ENCODE measurements at places on chromosomes 6 and 20.

- H3K36me3 ChIP-seq = peaks cover 71% of the 10 kb centered on the region
- DNase-seq = no peak
- no peak overlapping the region for H3K4me3 ChIP-seq
- no peak overlapping the region for H3K27ac ChIP-seq
Measured at GRCh38 chr20:35049776-35050352, 42.7 kb downstream of the TRPC4AP start.

DNA sequence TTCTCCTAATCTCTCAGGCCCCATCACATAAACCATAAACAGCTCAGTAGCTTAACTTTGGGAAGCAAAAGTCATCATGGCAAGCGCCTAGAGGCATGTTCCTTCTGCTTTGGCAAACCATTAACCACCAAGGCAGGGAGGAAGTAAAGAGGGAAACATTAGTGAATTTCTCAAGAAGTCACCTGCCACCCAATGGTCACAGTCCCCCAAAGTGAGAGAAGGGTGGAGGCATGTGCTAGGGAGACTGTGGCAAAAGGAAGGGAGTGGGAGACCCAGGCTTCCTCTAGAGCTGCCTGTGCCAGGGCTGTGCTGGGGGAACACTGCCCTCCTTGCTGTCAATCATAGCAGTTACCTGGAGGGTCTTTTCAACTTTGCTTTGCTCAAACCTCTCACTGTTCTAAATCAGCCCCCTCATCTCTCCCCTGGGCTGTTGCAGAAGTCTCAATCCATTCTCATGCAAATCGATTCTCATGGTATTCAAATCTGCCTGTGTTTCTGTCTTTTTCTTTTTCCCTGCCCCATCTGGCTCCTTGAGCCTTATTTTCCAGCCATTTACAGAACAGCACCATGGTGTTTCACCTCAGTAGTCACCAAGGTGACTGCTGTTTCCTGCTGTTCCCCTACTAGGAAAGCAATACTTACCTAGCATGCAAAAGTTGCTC lies 1.8 kb upstream of the RNF24 start:
- peaks cover 18% of the 10 kb centered on the region for H3K27me3 ChIP-seq
- peak overlapping the region; percentile 51 for H3K27ac ChIP-seq
- peaks cover 33% of the 10 kb centered on the region for H3K4me1 ChIP-seq
- H3K4me3 ChIP-seq = no peak overlapping the region
- no peaks in the 10 kb centered on the region for H3K36me3 ChIP-seq

GRCh38 chr6:111662072-111662793 lies 56.6 kb upstream of the TRAF3IP2 start:
- H3K27me3 ChIP-seq = no peaks in the 10 kb centered on the region
- H3K4me1 ChIP-seq = no peaks in the 10 kb centered on the region
- no peak for DNase-seq
- peaks cover 32% of the 10 kb centered on the region for H3K36me3 ChIP-seq
- H3K27ac ChIP-seq = no peak overlapping the region

GRCh38 chr6:13267142-13267651 lies 61.1 kb downstream of the TBC1D7 start:
- H3K27ac ChIP-seq = no peak overlapping the region
- no peaks in the 10 kb centered on the region for H3K27me3 ChIP-seq
- H3K4me1 ChIP-seq = peaks cover 86% of the 10 kb centered on the region
- no peak for DNase-seq
- H3K4me3 ChIP-seq = no peak overlapping the region
- peaks cover 1% of the 10 kb centered on the region for H3K36me3 ChIP-seq

DNA sequence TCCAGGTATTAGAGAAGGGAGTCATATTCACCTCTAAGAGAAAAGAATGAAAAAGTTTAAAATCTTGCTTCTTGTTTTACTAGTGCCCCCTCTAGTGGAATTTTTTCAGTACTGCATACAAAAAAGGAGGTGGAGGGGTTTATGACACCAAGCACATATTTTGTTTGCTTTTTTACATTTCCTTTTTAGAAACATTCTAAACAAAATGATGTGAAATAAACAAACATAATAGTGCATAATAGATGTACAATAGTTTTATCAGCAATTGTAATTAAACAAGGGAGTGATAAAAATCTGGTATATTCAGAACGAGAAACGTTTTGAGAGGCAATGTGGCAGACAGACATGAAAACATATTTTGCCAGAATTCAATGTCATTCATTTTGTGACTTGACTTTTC lies 111.0 kb upstream of the TFAP2D start:
- H3K27me3 ChIP-seq = no peaks in the 10 kb centered on the region
- no peak overlapping the region for H3K27ac ChIP-seq
- H3K4me1 ChIP-seq = no peaks in the 10 kb centered on the region
- DNase-seq = no peak

GRCh38 chr6:116452531-116452930 lies 8.6 kb upstream of the CALHM6 start:
- no peaks in the 10 kb centered on the region for H3K36me3 ChIP-seq
- H3K4me3 ChIP-seq = no peak overlapping the region
- H3K4me1 ChIP-seq = peaks cover 28% of the 10 kb centered on the region
- no peak overlapping the region for H3K27ac ChIP-seq
- no peaks in the 10 kb centered on the region for H3K27me3 ChIP-seq

DNA sequence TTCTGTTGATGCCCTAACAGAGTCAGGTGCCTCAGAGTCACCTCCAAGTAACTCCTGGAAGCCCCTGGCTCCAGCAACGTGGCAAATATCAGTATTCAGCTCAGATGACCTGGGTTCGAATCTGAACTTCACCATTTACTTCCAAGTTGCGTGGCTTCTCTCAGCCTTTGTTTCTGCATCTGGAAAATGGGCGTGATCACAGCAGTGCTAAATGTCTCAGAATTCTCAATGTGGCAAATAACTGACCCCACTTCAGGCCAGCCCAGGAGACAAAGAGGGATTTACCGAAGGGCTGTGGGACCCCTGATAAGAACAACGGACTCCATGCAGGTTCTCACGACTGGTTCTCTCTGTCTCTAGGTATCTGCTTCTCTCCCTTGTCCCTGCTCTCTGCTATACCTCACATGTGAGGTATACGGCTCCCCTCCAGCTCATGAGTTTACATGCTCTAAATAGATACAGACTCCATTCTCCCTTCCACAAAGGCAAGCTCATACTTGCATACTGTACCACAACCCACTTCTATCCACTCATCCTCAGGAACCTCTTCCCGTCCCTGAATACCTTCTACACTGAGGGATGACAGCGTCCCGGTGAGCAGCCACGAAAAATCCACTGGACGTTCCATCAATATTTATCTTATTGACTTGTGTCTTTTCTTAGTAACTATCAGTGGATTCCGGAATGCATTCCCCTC lies 84.1 kb downstream of the SNX5 start:
- H3K36me3 ChIP-seq = no peaks in the 10 kb centered on the region
- no peak overlapping the region for H3K4me3 ChIP-seq
- H3K27me3 ChIP-seq = peaks cover 2% of the 10 kb centered on the region
- no peak for DNase-seq

DNA sequence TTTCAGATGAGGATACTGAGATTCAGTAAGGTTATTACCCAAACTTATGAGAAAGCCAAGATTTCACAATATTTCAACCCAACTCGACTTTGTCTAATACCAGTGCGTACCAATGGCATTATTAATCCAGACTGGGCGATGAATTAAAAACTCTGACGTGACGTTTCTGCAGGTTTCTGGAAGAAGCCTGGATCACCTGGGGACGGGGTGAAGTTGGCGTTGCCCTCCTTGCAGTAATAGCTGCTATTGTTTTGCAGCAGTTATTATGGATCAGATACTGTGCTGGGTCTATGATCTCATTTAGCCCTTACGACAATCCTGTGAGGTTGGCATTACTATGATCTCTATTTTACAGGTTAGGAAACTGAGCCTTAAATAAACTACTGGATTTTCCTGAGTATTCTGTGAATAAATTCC lies 569 bp upstream of the CDC5L start:
- peak overlapping the region; percentile 94 for H3K4me3 ChIP-seq
- H3K4me1 ChIP-seq = peaks cover 40% of the 10 kb centered on the region
- no peak for DNase-seq

- no peak overlapping the region for H3K4me3 ChIP-seq
- no peak overlapping the region for H3K27ac ChIP-seq
- H3K36me3 ChIP-seq = no peaks in the 10 kb centered on the region
- no peak for DNase-seq
Measured at GRCh38 chr6:163929538-163929937, 515.0 kb downstream of the QKI start.

- no peak for DNase-seq
- peaks cover 46% of the 10 kb centered on the region for H3K4me1 ChIP-seq
- H3K36me3 ChIP-seq = no peaks in the 10 kb centered on the region
Measured at GRCh38 chr6:108171291-108171917, 5.6 kb downstream of the NR2E1 start.

- no peak overlapping the region for H3K4me3 ChIP-seq
- H3K4me1 ChIP-seq = no peaks in the 10 kb centered on the region
- no peaks in the 10 kb centered on the region for H3K36me3 ChIP-seq
- H3K27ac ChIP-seq = no peak overlapping the region
- no peak for DNase-seq
- H3K27me3 ChIP-seq = no peaks in the 10 kb centered on the region
Measured at GRCh38 chr6:71164890-71165289, 123.7 kb upstream of the OGFRL1 start.

GRCh38 chr6:105484238-105485161 lies 81.6 kb upstream of the PREP start:
- H3K27ac ChIP-seq = no peak overlapping the region
- H3K36me3 ChIP-seq = no peaks in the 10 kb centered on the region
- H3K27me3 ChIP-seq = peaks cover 6% of the 10 kb centered on the region
- H3K4me1 ChIP-seq = peaks cover 2% of the 10 kb centered on the region

GRCh38 chr6:14228571-14228970 lies 111.0 kb downstream of the CD83 start:
- no peaks in the 10 kb centered on the region for H3K27me3 ChIP-seq
- H3K4me3 ChIP-seq = no peak overlapping the region
- no peak for DNase-seq
- peaks cover 50% of the 10 kb centered on the region for H3K4me1 ChIP-seq
- H3K27ac ChIP-seq = no peak overlapping the region

DNA sequence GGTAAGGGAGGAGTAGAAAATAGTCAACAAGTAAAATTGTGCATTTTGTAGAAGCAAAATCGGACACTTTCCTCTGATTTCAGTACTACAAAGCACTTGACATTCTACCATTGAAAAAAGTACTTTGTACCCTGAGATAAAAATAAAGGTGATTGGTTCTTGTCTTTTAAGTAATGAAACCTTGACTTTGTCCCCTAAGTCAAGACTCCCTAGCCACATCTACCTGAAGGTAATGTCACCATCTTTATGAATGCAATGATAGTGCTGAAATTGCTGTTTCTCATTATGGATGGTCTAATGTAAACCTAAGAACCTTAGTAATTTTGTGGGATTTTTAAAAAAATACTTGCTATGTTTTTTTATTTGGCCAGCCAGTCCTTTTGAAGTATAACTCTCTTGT lies 2.4 kb upstream of the MAN1A1 start:
- no peak overlapping the region for H3K27ac ChIP-seq
- peaks cover 4% of the 10 kb centered on the region for H3K36me3 ChIP-seq
- no peaks in the 10 kb centered on the region for H3K27me3 ChIP-seq
- H3K4me1 ChIP-seq = peaks cover 54% of the 10 kb centered on the region
- H3K4me3 ChIP-seq = no peak overlapping the region

- H3K27me3 ChIP-seq = no peaks in the 10 kb centered on the region
- peaks cover 93% of the 10 kb centered on the region for H3K36me3 ChIP-seq
- no peak for DNase-seq
- H3K4me3 ChIP-seq = no peak overlapping the region
- no peaks in the 10 kb centered on the region for H3K4me1 ChIP-seq
- peak overlapping the region; percentile 19 for H3K27ac ChIP-seq
Measured at GRCh38 chr6:4059115-4059777, 19.7 kb downstream of the FAM217A start.

DNA sequence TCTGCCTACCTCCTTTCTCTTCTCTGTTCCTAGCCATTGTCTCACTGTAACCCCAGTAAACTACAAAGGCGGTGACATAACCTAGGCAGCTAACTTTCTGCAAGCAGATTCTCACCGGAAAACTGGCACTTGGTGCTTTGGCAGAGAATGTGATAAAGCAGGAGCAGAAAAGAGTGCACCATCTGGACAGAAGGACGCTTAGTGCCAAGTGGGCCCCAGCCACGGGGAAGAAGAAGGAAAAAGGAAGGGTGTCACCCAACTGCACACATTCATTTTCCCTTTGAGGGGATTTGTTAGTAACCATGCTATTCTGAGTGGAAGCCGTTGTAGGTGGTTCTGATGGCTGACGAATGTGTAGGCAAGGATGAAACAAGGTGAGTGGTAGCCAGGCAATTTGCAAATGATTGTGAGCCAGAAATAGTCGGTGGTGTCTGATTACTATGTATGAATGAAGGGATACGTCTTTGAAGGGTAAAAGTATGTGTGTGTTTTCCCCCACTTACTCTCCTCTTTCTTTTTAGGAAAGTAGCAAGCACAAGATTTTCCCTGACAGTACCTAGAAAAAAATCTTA lies 148.3 kb upstream of the STXBP5 start:
- no peaks in the 10 kb centered on the region for H3K4me1 ChIP-seq
- DNase-seq = no peak
- H3K4me3 ChIP-seq = no peak overlapping the region
- no peaks in the 10 kb centered on the region for H3K36me3 ChIP-seq
- H3K27me3 ChIP-seq = no peaks in the 10 kb centered on the region

DNA sequence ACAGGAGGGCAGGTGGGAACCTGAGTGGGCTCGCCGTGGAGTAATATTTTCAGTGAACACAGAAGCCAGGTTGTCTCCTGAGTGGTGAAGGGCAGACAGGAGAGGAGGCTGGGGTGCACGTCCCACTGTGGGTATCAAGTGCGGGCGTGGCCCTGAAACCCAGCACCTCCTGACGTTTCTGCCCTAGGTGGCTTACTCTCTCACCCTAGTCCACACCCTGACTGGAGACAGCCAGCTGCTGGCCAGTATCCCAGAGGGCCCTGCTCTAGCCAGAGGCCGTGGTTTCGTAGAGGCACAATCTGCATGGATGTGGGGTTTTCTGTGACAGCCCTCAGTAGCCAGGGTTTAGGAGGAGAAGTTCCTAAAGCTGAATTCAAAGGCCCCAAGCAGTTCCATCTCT lies 86.7 kb downstream of the TRERF1 start:
- no peak overlapping the region for H3K4me3 ChIP-seq
- DNase-seq = no peak
- H3K27me3 ChIP-seq = no peaks in the 10 kb centered on the region
- H3K4me1 ChIP-seq = peaks cover 44% of the 10 kb centered on the region
- no peaks in the 10 kb centered on the region for H3K36me3 ChIP-seq

- H3K4me1 ChIP-seq = peaks cover 38% of the 10 kb centered on the region
- peak; percentile 38 for DNase-seq
- H3K4me3 ChIP-seq = peak overlapping the region; percentile 93
- H3K27me3 ChIP-seq = no peaks in the 10 kb centered on the region
Measured at GRCh38 chr6:134178161-134179044, 126.0 kb upstream of the SLC2A12 start.

- peaks cover 3% of the 10 kb centered on the region for H3K27me3 ChIP-seq
- no peak overlapping the region for H3K4me3 ChIP-seq
- H3K36me3 ChIP-seq = no peaks in the 10 kb centered on the region
- no peaks in the 10 kb centered on the region for H3K4me1 ChIP-seq
Measured at GRCh38 chr6:44681761-44682160, 294.3 kb downstream of the CDC5L start.

GRCh38 chr6:30849903-30850651 lies 34.2 kb upstream of the DDR1 start:
- no peak overlapping the region for H3K4me3 ChIP-seq
- H3K4me1 ChIP-seq = no peaks in the 10 kb centered on the region
- peaks cover 5% of the 10 kb centered on the region for H3K36me3 ChIP-seq
- DNase-seq = no peak
- no peak overlapping the region for H3K27ac ChIP-seq

GRCh38 chr20:24395151-24395550 lies 74.3 kb upstream of the SYNDIG1 start:
- H3K36me3 ChIP-seq = no peaks in the 10 kb centered on the region
- no peaks in the 10 kb centered on the region for H3K27me3 ChIP-seq
- no peak overlapping the region for H3K27ac ChIP-seq
- peaks cover 2% of the 10 kb centered on the region for H3K4me1 ChIP-seq
- H3K4me3 ChIP-seq = no peak overlapping the region
- DNase-seq = no peak
